ENCODE measurements at places on chromosomes 11 and 22.

- DNase-seq: no peak
Observed at GRCh38 chr22:33861216-33861875, 58.9 kb downstream of the LARGE1 start.

DNA sequence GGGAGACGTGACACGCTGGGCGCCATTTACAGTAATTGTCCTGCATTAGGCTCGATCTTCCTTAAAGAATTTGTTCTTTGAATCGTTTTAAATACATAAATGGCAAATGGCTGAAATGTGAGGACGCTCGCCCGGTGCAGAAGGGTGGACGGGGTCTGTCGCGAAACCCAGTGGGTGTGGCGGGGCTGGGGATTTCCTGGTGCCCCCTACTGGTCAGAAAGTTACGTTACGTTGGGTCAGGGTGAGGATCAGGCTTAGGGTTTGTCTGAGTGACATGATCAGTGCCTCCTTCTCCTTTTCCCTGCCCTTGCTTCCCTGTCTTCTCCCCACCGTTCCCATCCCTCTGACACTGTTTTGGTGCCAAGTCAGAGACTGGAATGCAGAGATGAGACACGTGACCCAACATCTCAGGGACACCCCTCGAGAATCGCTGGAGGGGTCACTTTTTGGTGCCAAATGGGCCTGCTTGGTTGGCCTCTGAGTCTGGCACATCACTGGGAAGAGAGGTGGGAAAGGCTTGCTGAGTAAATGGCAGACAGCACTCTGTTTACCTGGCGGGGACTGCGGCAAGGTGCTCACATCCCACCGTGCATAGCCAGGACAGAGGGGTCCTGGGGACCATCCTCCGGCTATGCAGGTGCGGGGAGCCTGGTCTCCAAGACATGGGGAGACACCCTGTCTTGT is 1107.6 kb downstream of the BRD1 start:
- no peak for DNase-seq

GRCh38 chr22:17982572-17983141 is 41.7 kb downstream of the MICAL3 start:
- DNase-seq: no peak

GRCh38 chr11:109971184-109971523 is 122.0 kb upstream of the ZC3H12C start:
- no peak for DNase-seq

DNA sequence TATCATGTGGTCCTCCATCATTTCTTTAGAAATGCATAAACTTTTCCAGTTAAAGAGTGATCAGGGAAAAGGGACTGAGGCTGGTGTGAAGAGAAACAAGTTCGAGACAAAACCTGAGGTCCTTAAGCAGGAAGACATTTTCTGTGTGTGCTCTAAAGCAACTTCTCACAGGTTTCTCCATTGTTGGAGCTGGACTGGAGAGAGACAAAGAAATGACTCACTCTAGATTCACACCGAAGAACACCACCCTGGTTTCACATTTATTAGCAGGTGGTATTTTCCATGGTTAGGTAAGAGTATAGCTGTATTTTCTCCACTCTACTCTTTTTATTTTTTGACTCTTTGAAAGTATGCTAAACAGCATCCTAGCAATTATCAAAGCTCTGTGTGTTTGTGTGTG is 736.4 kb downstream of the KCNA4 start:
- DNase-seq: no peak

DNA sequence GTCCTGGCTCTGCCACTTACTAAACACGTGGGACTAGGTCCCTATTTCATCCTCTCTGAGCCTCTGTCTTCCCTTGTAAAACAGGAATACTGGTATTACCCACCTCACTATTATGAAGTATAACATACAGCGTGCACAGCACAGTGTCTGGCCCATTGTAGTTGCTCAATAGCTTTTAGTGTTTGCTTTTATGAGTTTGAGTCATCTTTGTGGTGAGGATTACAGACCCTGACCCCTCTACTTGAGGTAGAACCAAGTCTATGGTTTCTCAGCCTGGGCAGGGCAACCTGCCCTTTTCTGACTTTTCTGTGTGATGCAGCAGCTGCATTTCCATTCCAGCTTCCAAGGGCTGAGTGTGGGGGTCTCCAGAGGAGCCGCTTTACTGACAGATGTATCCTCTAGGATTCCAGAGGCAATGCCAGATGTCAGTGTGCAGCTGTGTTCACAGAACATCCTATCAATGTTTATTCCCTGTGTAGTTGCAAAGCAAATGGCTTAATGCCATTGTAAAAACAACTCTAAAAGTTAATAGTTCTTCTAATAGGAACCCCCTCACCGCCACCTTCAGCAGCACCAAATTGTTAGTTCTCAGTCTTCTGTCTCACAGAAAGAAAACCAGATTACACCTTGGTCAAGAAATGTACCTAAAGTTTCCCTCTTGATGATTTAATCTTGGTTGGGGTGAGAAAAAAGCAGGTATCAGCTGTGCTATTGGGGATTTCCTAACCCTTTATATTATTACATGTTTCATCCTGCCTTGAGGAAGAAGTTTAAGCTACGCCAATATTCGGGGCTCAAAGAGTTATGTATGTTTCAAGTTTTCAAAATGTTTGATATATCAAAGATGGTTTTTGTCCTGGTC is 16.8 kb downstream of the PRR5L start:
- no peak for DNase-seq

DNA sequence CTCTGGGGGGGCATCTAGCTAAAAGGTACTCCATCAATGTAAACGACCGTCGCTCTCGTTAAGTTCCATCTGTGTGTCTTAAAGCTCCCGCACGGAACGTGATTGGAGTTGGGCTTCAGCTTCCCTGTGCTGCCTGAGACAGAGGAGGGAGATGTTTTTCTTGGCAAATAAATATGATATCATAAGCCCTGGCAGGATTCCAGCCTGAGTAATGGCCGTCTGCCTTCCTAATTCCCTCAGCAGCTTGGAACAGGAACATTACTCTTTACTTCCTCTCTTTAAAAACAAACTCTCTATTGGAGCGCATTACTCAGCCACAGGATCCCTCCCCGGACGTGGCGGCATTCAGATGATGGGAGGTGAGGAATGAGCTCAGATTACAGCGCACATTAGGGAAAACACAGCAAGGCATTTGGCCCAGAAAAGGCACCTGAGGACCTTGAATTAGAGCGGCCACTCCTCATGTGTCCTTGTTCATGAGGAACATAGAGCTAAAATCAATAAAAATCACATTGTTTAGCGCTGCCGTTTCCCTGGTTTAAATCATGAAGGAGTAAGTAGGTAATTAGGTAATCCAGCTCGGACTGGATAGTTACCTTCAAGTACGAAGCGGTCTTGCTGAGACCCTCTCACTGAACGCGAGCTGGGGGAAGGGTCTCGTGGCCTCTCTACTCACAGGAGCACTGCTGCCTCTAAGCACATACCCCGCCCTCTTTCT is 230.4 kb downstream of the ST3GAL4 start:
- DNase-seq: peak; percentile 95

DNA sequence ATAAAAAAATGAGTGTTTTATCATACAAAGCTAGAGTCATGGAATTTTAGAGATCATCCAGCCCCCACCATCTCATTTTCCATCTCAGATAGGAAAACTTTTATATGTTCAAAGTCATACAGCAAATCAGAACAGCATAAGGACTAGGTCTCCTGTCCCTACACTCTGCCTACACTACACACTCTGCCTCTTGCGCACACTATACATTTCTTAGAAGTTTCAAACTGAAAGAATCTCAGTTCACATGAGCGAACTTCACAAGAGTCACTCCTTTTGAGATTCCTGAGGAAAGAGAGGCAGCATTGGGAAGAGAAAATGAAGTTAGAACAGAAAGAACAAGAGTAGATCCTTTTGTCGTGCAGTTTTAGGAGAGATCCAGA is 36.5 kb downstream of the ART5 start:
- DNase-seq: no peak

DNA sequence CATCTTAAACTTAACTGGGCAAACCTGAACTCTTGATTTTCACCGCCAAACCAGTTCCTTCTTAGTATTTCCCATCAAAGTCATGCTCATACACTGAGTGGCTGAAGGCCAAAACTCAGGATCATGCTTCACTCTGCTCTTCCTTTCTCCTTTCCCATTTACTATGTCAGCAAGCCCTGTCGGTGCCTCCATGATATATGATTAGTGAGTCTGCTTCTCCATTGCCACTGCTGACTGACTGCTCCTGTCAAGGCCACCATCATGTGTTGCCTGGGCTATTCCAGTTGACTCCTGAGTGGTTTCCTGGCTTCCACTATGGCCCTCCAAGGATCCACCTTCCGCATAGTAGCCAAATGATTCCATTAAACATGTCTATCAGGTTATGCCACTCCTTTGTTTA is 42.8 kb upstream of the AMPD3 start:
- DNase-seq: no peak

DNA sequence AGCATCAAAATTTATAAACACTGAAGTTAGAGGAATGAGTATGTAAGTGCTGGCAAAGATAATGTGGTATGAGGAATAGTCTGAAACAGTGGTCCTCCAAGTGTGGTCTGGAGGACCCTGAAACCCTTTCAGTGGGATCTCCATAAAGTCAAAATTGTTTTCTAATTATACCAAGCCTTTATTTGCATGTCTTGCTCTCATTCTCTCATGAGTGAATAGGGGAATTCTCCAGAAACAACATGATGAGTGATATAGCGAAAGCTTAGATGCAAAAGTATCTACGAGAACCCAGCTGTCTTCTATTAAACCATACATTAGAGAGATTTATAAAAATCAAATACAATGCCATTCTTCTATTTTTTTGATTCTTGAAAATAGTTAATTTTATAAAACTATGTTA is 145.0 kb upstream of the RAG2 start:
- no peak for DNase-seq

DNA sequence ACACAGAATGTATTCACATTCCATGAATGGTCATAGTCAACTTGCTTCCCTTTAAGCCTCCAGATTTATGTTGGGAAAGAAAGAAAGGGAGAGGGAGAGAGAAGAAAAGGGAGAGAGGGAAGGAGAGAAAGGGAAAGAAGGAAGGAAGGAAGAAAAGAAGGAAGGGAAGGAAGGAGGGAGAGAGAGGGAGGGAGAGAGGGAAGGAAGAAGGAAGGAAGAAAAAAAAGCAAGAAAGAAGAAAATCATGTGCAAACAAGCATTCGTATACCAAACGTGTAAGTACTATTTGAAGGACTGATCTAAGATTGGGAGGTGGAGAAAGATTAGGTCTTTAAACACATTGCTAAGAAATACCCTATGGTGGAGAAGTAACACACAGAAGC is 23.9 kb upstream of the ARHGAP20 start:
- DNase-seq: no peak

DNA sequence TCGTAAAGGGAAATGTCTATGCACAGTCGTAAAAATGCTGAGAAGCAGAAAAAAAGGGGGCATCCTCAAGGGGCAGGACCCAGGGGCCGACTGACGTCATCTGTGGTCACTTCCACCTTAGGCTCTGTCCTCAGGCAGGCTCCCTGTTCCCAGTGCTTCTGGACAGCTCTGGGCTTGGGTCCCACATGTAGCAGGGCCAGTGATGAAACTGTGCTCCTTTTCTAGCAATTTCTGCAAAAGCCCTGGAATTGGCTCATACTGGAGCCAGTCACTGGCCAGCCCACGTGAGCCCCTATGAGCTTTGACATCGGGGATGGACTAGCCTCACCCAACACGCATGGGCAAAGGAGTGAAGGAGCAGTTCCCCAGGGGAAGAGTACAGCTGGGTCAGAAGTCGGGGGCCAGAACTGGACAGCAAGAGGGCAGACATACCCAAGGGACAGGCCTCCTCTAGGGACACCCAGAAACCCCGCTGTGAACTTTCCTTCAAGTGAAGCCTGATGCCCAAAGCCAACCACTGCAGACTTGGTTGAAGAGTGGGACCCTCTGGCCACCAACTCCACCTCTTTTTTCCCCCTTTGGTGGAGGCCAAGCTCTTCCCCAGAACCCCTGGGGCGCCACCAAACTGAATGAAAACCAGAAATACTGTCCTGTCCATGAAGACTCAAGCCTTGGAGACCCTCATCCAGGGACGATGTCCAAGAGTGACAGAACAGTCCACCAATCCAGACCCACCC is 1349.0 kb downstream of the BRD1 start:
- no peak for DNase-seq

DNA sequence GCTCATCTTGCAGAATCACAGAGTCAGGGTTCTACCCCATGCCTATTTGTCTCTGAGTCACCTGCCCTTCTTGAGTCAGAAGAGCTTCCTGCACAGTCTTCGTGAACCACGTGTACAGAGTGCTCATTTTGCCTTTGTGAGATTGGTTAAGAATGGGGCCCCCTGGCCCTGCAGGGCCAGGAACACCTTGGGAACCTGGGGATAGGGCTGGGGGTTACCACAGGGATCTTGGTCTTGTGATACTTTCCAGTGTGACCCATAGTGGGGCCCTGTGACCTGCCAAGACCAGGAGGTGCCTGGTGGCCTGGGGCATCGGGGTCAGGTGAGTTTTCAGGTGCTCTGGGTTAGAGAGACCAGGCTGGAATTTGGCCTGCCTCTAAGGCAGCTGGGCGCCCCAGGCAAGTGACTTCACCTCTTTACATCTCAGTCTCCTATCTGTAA is 9.4 kb downstream of the TMPRSS13 start:
- no peak for DNase-seq

- DNase-seq: no peak
Observed at GRCh38 chr22:25747245-25747944, 5.4 kb downstream of the MYO18B start.

DNA sequence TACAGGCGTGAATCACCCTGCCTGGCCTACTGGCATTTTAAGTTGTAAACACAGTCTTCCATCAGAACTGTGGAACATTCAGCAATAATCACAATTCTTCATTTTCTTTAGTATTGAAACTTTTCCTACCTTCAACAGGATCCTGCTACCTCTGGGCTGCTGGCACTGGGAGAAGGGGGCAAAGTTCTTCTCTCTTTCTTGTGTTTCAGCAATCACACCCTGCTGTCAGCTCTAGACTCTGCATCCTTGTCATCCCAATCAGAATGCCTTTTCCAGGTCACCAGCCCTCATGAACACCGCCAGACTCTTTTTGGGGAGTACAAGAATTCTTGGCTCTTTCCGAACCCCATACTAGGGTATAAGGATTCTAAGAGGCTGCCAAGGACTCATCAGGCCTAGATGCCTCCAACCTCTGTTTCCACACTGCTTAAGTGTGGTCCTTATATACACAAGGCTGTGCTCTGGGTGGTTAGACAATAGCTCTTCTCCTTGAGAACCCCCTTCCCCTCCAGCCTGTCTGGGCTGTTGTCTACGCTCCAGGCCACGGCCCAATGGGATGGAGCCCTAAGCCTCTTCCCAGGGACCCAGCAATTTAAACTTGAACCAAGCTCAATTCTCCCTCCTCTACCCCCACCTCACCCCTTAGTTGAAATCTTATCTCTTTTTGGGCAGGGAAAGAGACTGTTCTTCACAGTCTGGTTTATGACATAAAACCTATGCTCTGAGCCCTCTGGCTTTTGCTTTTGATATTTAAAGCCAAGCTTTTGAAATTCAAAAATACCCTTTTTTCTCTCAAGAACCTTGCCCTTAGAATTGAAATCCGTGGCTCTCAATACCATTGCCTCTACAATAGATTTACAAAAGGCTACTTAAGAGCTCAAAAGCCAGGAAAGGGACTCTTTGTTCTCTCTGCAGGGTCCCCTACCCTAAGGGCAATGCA is 327.4 kb downstream of the BUD13 start:
- no peak for DNase-seq

- DNase-seq: no peak
Observed at GRCh38 chr11:86374069-86374468, 618 bp upstream of the CCDC81 start.

GRCh38 chr11:59221441-59221840 is 8.7 kb upstream of the MPEG1 start:
- DNase-seq: no peak
